ENCODE measurements at places on chromosomes 7 and 10.

GRCh38 chr10:21980691-21981090 lies 22.8 kb downstream of the DNAJC1 start:
- DNase-seq, result no peak

GRCh38 chr7:94590526-94591162 lies 65.3 kb downstream of the SGCE start:
- DNase-seq, result no peak

- no peak for DNase-seq
Measured at GRCh38 chr7:157388301-157388700, 51.5 kb downstream of the DNAJB6 start.

- no peak for DNase-seq
Measured at GRCh38 chr7:7327423-7327822, 145.1 kb downstream of the C1GALT1 start.

GRCh38 chr10:113704637-113705343 lies 25.1 kb downstream of the CASP7 start:
- no peak for DNase-seq

DNA sequence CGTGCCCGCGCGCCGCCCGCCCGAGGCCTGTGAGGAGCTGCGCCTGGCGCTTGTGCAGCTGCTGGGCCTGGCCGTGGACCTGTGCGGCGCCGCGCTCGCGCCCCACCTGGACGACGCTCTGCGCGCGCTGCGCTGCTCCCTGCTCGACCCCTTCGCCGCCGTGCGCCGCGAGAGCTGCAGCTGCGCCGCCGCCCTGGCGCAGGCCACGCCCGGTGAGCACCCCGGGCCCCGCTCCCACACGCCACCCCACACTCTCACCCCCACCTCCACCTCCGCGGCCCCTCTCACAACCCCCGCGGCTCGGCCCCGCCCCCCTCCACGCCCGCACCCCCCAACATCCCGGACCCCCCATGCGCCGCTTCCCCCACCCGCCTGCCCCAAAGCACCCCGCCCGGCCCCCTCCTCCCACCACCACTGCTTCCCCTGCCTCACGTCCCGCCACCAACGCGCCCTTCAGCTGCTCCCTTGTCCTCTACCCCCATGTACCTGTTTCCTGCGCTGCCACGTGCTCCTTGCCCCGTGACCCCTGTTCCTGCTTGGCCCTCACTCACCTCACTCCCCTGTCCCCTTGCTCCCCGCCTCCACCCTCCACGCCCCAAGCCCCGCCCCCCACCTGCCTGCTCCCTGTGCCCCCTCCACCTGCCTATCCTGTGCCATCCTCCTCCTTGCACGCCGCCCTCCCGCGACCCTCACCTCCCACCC lies at the start of gene PRKAR1B:
PRKAR1B (minus strand) TSS at position 178 of the 702 bp plus-strand sequence. CDS start 15,776 bp downstream, outside the sequence.
- DNase-seq, result peak; percentile 28

DNA sequence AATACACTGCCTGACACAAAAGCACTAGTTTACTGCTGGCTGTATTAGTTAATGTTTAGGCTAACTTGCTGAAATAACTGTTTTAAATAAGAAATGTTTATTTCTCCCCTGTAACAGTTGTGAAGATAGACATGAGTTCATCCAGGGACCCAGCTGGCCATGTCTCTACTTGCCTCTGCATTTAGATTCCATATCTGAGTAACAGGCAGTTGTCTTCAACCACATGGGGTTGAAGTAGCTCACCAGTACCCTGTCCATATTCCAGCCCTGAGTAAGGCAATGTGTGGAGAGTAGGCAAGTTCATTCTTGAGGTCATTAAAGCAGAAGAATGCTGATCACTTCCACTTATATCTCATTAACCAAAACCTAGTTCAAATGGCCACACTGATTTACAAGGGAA lies 31.1 kb upstream of the RSBN1L start:
- no peak for DNase-seq

DNA sequence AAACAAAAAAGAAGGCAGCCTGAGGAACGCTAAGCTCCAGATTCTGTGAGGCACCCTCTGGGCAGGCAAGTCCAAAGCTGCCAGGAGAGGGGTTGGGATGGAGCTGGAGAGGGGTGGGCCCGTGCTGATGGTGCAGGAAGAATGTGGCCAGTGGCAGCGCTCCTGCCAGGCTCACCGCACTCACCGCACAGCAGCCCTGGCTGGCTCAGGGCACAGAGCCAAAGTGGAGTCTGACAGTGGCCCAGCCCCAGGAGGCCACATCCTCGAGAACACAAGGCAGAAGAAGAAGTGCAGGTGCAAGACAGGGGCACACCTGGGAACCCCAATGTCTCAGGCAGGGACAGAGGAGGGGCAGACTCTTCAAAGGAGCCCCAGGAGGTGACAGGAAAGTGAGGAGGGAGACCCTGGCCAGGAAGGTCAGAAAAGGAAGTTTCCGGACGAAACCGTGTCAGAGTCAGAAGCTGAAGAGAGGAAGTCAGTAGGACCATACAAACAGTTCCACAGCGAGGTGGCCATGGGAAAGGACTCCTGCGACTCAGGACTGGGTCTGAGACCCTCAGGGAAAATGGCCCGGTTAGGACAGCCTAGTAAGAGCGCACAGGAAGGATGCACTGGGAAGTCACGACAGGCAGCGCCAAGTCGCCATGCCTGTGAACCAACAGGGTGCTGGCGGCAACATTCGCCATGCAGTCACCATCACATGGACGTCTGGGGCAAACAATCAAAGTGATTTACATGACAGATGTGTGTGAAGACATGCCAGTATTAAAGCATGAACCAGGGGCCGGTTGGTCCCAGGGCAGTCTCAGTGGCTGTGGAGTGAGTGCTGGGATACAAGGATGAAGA lies 54.4 kb downstream of the COBL start:
- no peak for DNase-seq

DNA sequence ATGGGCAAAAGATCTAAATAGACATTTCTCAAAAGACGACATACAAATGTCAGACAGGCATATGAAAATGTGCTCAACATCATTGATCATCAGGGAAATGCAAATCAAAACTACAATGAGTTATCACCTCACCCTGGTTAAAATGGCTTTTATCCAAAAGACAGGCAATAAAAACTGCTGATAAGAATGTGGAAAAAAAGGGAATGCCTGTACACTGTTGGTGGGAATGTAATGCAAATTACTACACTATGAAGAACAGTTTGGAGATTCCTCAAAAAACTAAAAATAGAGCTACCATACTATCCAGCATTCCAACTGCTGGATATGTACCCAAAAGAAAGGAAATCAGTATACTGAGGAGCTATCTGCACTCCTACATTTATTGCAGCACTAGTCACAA lies 18.0 kb downstream of the GSDME start:
- no peak for DNase-seq

DNA sequence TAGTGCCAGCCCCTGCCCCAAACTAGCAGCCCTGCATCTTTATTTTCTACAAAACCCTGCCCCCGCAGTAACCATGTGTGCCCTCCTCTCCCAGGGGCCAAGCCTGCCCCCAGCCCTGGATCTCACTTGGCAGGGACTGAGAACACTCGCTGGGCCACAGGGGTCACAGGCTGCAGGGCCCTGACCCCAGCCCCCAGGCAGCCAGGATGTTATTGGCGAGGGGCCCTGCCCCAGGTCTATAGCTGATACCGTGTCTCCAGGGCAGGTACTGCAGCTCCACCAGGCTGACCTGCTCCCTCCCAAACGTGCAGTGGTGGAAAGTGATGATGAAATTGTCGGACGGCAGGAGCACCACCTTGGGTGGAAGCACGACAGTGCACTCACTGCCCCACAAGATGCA lies 35.9 kb upstream of the TUBB8 start:
- no peak for DNase-seq

DNA sequence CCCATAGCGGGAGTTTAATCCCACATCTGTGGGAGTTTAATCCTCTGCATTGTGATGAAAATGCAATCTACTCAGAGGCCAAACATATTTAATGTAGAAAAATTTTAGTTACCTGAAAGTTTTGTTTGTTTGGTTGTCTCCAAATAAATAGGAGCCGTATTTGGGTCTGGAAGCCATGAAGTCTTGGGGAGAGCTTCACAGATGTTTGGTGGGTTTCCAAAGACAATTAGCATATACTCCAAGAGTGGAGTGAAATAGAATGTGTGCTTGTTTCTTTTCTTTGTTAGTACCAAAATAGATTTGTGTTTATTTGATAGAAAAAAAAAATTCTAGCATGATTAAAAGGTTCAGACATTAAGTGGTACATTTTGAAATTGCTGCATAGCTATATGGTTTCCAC lies 50.9 kb downstream of the ANK3 start:
- DNase-seq, result no peak

DNA sequence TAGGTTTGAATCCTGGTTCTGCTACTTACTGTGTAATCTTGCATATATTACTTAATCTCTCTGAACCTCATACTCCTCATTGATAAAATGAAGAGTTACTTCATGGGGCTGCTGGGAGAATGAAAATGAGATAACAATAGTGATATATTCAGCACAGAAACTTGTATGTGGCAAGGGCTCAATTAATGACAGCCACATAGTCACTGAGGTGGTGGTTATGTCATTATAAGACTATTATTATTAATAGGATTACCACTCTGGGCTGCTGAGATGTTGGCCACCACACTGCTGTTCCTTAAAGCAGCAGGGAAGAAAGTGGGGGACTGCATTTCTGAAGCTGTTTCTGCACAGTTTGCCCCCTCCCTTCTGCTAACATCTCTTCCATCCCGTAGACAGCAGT lies 100.4 kb upstream of the PDLIM1 start:
- no peak for DNase-seq

DNA sequence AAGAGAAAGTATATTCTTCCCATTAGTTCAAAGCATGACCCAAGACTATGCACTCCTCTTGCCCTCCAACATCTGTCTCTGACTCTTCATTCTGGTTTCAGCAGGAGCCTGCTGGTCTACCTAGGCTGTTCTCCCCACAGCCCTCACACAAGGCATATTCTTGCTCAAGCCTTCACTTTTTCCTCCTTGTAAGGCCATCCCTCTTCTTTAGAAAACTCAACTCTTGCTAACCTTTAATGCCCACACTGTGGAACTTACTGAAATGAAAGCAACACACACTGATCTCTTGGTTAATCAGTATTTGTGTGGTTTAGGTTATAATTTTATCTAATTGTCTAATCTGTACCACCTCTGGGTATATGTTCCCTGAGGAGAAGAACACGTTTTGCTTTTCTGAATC lies 75.8 kb downstream of the PRKCQ start:
- DNase-seq, result no peak

GRCh38 chr7:42831718-42832522 lies 80.0 kb downstream of the C7orf25 start:
- DNase-seq, result no peak

DNA sequence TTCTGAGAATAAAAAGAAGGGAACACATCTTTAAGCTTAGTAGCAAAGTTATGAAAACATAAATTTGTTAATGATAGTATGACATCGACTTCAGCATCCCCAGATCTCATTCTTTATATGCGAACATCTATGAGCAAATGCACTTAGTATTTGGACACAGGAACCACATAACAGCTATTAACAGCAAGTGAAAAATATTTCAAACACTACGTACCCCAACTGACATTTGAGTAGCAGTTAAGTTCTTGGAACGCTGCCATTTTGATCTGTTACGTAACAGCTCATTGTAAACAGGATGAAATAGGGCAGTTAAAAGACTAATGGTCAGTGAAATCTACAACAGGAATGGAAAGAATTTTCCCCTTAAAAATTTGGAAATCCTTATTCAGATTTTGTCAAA lies 428.9 kb downstream of the TNS3 start:
- DNase-seq, result no peak

All from central memory CD4-positive, alpha-beta T cell (primary cell).